ENCODE measurements at places on chromosomes 3 and 15.
A peak's percentile ranks its signal among the peaks of the same experiment; 100 is the strongest.

DNA sequence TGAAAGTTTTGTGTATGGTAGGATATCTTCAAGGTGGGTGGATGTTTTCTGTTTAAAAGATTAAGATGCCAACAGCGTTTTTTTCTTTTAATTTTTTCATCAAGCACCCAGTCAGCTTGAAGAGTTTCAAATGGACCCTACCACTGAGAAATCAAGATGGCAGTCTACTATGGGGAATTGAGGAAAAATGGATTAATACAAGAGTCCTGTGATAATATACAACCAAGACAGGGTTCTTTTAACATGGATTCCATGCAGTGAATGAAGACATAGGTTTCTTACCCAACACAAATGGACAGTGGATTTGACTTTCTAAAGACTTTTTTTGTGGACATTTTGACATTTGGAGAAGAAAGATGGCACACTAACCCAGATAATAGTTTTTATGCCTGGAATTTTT lies 2.5 kb upstream of the CHD2 start:
- DNase-seq: no peak

DNA sequence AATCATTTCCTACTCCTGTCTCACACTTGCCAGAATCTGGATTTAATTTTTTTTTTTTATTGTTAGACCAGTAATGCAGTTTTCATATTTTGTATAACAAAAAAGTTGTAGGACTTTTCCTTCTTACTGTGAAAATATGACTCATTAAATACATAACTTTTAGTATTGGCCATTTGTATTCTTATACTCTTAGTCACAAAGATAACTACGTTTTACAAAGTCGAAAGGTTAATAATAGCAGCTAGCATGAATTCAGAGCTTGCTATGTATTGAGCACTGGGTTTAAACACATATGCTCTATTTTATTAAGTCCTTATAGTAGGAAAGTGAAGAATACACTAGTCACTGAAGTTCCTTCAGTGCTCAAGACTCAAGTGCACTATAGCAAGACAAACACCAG lies 43.1 kb downstream of the LRRN1 start:
- no peak for DNase-seq

- DNase-seq: no peak
Measured at GRCh38 chr15:66004618-66005262, 135.4 kb downstream of the RAB11A start.

- DNase-seq: no peak
Measured at GRCh38 chr15:45734260-45734711, 99.5 kb downstream of the SQOR start.

- DNase-seq: no peak
Measured at GRCh38 chr3:127688022-127688415, 15.3 kb downstream of the ABTB1 start.

DNA sequence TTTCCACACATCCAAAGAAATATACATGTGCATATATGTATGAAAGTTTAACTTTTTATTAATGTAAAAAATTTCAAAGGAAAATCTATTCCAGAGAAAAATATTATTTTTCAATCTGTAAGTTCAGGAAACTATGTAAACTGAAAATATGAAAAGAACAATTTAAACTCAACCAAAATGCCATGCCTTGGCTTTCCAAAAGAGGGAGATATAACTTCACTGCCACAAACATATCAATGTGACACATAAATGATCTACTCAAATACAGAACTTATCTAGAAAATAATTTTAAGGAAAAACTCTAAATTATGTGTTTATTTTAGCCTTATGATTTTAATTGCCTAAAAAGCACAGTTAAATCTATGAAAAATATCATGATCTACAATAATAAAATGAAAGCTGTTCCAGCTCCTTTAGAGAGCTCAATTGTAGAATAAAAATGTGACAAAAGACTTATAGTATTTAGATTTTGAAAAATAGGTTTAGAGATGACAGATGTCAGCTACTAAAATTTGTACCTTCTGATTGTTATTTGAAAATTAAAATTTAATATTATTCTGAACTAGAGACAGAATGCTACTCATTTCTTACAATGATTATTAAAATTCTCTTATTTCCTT lies 94.8 kb downstream of the GBE1 start:
- DNase-seq: no peak

GRCh38 chr15:90561344-90562244 lies 31.9 kb downstream of the CRTC3 start:
- peak; percentile 87 for DNase-seq

DNA sequence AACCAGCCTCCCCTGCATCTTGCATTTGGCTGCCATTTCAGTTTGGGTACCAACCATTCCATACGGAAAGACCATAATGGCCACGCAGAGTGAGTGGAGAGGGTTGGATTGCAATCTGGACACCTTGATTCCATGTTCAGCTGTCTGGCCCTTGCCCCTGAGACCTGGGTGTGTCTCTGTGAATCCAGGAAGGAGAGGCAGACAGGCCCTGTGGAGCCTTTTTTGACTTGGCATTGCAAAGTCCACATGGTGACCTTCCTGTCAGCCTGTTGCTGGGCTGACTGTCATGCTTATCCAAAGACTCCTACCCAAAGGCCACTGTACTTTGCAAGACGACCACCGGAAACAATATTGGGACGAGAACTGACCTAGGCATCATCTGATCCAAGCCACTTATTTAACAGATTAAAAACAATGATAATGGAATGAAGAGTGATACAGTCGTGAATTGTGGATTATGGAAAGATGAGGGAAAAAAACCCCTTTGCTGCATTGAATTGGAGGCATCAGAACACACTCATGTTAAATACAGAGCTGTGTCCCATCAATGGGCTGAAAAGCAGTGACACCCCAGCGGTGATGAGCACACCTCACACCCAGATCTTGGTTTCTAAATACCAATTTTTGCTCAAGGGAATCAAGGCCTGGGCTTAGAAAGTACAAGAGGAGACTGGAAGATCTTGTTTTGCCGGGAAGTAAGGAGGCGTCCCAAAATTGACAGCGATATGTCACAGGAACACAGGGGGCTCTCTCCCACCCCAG lies 86.0 kb downstream of the LRRK1 start:
- no peak for DNase-seq

DNA sequence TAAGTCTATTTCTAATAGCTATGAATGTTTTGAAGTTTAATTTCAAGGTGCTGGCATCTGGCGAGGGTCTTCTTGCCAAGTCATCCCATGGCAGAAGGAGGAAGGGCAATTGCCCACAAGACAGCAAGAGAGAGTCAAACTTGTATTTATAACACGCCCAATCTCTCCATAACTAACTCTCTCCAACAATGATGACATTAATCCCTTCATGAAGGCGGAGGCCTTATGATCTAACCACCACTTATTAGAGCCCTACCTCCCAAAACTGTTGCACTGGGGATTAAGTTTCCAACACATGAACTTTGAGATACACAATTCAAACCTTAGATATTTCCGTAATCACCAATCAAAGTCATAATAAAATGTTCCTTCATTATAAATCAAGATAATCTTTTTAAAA lies 406.9 kb downstream of the CNTN6 start:
- DNase-seq: no peak

DNA sequence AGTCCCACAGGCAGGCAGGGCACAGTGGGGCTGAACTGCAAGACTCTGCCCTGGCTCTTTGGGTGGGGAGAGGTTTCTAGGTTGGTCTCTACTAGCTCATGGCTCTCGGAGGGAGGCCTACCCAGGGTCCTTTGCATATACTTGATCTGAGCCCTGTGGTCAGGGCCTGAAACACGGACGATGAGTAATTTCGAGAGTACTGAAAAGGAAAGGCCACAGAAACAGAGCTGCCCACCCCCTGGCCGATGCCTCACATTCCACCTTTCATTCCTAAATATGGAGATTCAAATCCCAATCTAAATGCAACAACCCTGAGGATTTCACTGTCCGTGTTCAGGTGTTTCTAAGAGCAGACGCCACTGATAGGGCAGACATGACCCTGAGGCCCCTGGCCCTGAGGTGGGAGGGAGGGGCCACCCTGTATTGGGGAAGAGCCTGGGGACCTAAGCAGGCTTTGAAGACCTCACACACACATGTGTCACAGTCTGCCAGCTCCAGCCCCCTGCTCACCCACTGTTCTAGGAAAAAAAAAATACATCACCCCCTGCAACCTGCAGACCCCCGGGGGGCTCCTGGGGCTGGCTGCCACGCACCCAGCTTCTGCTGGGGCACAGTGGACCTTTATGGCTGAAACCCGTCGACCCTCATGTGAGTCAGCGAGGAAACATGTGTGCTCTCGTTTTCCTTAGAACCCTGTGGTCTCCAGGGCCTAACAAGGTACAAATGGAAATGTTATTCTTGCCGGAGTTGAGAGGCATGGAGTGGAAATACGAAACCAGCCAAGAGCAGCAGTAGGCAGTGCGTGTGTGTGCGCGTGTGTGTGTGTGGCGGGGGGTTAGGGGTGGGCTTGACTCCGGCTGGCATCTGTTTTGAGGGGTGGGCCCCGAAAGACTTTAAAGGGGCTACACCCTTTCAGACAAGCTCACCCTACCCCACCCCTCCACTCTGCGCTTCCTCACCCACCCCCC lies 112.7 kb downstream of the CHSY1 start:
- no peak for DNase-seq

DNA sequence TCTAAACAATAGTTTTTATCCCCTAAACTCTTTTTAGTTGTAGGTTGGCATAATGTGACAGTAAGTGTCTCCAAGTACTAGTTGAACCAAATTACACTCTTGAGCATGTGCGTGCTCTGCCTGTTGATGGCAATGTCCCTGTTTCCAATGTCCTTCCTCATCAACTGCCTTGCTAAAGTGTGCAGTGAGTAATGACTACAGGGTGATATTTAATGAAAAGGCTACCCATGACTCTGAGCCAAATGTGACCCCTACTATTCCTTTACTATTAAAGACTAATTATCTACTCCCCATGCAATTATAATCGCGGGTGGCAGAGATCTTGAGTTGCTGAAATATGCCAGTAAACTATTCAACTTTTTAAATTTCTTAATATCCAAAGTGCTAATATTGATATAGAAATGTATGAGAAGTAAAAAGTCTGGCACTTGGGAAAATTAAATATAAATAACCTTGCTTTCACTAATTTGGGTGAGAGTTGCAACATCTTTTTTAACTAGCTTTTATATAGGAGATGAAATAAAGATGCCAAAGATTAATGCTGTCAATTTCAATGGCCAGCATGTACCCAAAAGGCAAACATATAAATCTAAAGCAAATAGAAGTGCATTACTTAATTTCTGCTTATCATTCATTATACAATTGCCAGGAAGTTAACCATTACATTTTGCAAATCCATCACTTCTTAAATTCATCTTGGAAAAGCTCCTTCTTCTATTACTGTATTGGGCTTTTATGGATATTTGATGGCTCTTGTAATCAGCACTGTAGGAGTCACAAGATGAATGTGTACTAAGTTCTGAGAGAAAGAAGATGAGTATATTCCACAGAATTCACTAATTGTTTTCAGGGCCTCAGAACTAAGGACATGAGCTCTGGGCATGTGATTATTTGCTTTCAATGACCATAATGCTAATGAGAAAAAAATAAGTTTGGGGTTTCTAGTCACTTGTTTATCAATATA lies 518.2 kb upstream of the NAALADL2 start:
- no peak for DNase-seq

DNA sequence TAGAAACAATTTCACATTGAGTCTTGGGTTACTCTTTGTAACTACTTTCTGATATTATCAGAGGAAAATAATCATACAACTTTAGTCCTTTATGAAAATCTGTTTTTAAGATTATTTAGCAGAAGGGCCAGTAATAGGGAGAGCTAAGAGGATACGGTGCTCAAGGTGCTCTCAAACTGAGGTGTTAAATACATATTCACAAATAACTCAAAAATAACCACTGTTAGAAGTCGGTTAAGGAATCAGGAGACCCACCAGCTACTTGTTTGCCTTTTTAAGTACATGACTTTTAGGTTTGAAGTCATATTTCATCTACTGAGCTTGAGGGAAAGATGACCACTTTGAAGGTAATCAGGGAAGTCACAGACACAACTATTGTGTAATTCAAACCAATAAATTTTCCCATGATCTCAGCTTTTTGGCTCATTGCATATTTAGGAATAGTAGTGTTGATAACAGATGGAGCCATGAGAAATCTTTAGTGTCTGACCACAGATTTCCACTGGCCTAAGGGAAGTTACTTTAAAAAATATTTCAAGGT lies 1.4 kb upstream of the RSRC1 start:
- DNase-seq: no peak

DNA sequence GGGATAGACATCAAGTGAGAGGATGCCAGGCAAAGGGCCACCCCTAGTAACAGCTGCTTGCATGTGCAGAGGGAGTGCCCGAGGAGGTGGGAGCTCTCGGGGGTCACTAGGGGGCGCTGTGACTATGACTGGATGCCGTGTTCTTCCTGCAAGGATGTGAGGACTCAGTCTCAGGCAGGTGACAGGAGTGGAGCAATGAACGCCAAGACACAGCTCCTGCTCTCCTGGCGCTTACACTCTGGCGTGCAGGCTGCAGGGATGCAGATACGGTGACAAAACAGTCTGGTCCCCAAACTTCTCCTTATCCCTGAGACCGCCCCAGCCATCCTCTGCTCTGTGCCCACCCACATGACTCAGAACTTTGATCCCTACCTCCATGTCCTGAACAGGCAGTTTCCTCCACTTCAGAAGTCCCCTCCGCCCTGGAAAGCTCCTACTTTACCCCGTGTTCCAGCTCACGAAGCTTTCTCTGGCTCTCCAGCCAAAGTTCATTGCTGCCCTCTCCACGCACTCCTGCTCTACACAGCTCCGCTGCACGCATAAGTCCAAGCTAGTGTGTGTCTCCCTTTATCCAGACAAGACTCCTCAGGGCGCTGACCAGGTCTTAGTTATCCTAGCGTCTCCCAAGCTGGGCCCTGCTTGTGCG lies 14.7 kb downstream of the RHOV start:
- peak; percentile 83 for DNase-seq

- DNase-seq: peak; percentile 21
Measured at GRCh38 chr15:99566157-99566897, 543 bp downstream of the MEF2A start.

DNA sequence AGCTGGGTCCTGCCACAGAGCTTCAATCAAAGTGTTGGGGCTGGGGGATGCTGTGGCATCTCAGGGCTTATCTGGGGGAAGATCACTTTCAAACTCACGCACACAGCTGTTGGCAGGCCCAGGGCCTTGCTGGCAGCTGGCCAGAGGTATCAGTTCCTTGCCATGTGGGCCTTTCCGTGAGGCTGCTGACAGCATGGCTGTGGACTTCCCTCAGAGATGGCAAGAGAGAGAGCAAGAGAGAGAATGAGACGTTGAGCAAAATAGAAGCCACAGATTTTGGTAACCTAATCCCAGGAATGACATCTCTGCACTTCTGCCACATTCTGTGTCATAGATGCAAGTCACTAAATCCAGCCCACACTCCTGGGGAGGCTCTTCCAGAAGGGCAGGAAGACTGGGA lies 91.0 kb downstream of the TPRG1 start:
- DNase-seq: no peak

DNA sequence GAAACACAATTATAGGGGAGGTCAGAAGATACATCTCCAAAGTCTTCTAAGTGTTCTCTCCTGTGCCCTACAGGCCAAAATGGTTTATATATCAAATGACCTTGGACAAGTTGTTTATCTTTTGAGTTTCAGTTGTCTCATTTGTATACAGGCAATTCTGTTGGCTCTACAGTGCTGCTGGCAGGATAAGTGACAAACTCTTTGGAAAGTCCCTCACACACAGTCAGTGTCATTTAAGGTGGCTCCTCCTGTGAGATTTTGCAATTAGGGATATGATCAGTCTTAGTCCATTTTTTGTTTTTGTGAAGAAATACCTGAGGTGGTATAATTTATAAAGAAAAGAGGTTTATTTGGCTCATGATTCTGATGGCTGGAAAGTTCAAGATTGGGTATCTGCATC lies 1035.8 kb upstream of the CFAP20DC start:
- no peak for DNase-seq

Data from naive thymus-derived CD8-positive, alpha-beta T cell (primary cell).